ENCODE measurements at places on chromosomes 1 and 21. TPM values are rescaled to one million over a fixed set of nuclear protein-coding genes. Genes with fewer than 3 reads are reported as not detected.

SLAMF6 gene
- not detected for total RNA-seq

HOOK1 gene
- 0.21 TPM for total RNA-seq

MFAP2 gene
- 0.95 TPM for total RNA-seq

ILDR2 gene
- not detected for total RNA-seq

LSS gene
- 14.7 TPM for total RNA-seq

MSH4 gene
- total RNA-seq = not detected

CNIH3 gene
- 0.66 TPM for total RNA-seq

DRAXIN gene
- 0.03 TPM for total RNA-seq

SLC16A4 gene
- total RNA-seq = 33.7 TPM

ESRRG gene
- not detected for total RNA-seq

ANGPTL7 gene
- not detected for total RNA-seq

KRTAP19-1 gene
- not detected for total RNA-seq

PADI3 gene
- 1.2 TPM for total RNA-seq
